ENCODE measurements at places on chromosomes 16 and 17. TPM values are rescaled to one million over a fixed set of nuclear protein-coding genes. Genes with fewer than 3 reads are reported as not detected.

The HCRT gene
- polyA plus RNA-seq: not detected

The CHST4 gene
- 0.08 TPM for polyA plus RNA-seq

The EMP2 gene
- polyA plus RNA-seq: 3.1 TPM

The FASN gene
- polyA plus RNA-seq: 28.1 TPM

The KRT34 gene
- polyA plus RNA-seq: 0.08 TPM

- no peak overlapping the region for H3K27ac ChIP-seq
- H3K4me1 ChIP-seq: no peaks in the 10 kb centered on the region
- H3K4me3 ChIP-seq: no peak overlapping the region
- no peak for DNase-seq
- H3K27me3 ChIP-seq: peaks cover 48% of the 10 kb centered on the region
Observed at GRCh38 chr17:40686192-40686591, 17.4 kb downstream of the KRT24 start.

GRCh38 chr17:4582691-4583090 lies 1.6 kb upstream of the SMTNL2 start:
- H3K27ac ChIP-seq: no peak overlapping the region
- H3K4me1 ChIP-seq: peaks cover 12% of the 10 kb centered on the region
- peaks cover 55% of the 10 kb centered on the region for H3K27me3 ChIP-seq
- DNase-seq: no peak
- no peak overlapping the region for H3K4me3 ChIP-seq
- no peaks in the 10 kb centered on the region for H3K36me3 ChIP-seq

DNA sequence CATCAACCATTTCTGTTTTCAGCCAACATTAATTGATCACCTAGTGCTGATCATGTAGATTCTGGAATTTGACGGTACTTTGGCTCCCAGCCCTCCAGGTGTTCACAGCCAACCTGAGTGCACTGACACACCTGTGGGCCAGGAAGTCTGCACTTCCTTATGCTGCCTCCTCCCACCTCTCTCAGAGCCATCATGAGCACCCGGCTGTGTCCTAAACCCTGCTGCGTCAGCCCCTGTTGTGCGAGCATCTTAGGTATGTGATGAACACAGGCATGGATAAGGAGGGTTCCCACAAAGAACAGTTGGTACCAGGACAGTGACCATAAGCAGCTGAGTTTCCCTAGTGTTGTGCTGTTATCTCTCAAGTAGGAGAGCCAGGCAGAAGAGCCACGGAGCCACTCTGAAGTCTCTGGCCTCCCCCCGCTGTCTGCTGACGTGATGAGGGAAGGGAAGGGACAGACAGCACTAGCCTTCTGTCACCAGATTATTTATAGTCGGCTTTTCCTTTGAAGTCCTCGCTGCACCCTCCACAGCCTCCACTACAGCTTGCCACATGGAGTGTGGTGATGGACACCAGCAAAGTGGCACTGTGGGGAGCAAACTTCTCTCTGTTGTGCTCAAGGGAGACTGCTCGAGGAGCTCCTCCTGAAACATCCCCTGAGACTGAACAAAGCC lies 162.8 kb upstream of the ANKFN1 start:
- no peaks in the 10 kb centered on the region for H3K27me3 ChIP-seq
- no peaks in the 10 kb centered on the region for H3K4me1 ChIP-seq
- no peaks in the 10 kb centered on the region for H3K36me3 ChIP-seq
- H3K27ac ChIP-seq: no peak overlapping the region
- DNase-seq: no peak

DNA sequence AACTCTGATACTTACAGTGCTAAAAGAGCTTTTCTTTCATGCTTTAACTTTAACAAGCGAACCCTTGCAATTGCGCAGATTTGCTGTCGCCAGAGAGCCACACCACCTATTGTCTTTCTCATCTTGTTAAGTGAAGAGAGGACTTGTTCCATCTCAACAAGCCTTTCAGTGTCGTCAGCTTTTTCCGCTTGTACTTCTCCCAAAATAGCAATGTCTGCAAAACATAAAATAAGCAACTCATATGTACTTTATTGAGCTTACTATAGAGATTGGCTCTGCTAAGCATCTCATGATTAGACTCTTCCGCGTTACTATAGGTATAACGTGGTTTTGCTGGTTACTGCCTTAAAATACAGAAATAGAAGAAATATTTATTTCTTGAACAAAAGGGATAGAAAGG lies 51.9 kb downstream of the ABCA8 start:
- H3K36me3 ChIP-seq: no peaks in the 10 kb centered on the region
- H3K27ac ChIP-seq: no peak overlapping the region
- no peaks in the 10 kb centered on the region for H3K27me3 ChIP-seq
- DNase-seq: no peak
- H3K4me1 ChIP-seq: no peaks in the 10 kb centered on the region

GRCh38 chr16:74923766-74924460 lies 61.0 kb downstream of the WDR59 start:
- H3K27me3 ChIP-seq: no peaks in the 10 kb centered on the region
- H3K4me3 ChIP-seq: no peak overlapping the region
- no peak overlapping the region for H3K27ac ChIP-seq
- DNase-seq: no peak
- peaks cover 27% of the 10 kb centered on the region for H3K36me3 ChIP-seq

DNA sequence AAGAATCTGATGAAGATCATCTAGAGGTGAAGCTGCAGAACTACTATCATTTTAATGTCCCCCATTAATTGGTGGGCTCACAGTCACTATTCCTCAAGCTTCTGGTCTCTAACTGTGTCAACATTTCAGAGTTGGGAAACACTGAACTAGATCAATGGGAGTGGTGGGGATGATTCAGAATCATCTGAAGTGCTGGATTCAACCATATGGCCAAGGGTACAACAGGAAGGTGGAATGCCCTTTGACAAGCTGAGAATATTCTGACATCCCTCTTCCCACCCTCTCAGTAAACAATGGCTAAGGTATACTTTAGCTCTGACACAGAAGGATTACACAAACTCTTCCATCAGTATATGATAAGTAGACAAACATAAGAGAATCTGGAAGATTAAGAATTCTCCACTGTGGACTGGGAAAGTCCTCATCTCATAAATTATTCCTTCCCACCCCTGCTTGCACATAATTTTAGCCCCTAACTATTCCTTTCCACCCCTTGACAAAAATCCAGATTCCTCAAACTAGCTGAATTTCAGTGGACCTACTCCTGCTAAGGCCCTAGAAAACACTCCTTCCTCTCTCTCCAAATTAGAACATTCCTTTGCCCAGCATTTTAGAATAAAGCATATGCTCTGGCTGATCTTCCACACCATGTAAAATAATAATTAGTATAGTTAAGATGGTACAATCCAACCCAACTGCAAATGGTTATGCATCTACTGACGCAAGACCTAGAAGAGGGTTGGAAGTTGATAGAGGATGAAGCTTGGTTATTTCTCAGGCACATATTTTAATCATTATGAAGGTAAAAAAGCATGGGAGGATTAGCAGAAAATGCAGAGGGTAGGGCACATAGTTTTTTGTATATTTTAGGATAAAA lies 16.3 kb upstream of the RFFL start:
- no peak for DNase-seq
- H3K4me3 ChIP-seq: no peak overlapping the region
- no peak overlapping the region for H3K27ac ChIP-seq
- H3K27me3 ChIP-seq: no peaks in the 10 kb centered on the region
- H3K4me1 ChIP-seq: peaks cover 9% of the 10 kb centered on the region
- peaks cover 4% of the 10 kb centered on the region for H3K36me3 ChIP-seq

DNA sequence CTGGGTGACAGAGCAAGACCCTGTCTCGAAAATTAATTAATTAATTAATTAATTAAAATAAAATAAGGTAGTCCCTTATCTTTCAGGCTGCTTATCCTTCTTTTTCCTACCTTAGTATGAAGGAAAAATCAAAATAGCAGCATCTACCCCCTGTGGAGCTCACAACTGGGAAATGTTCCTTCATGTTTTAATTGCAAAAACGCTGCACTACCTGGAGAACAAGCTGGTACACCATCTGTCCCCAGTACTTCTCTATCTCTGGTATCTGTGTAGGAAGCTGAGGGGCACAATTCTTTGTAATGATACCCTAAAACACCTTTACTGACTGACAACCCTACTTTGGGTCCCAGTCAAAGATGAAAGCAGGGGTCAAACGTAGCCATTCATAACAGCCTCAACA lies 55.1 kb upstream of the MNT start:
- H3K27ac ChIP-seq: no peak overlapping the region
- H3K27me3 ChIP-seq: no peaks in the 10 kb centered on the region
- DNase-seq: no peak
- H3K4me1 ChIP-seq: no peaks in the 10 kb centered on the region
- H3K4me3 ChIP-seq: no peak overlapping the region

DNA sequence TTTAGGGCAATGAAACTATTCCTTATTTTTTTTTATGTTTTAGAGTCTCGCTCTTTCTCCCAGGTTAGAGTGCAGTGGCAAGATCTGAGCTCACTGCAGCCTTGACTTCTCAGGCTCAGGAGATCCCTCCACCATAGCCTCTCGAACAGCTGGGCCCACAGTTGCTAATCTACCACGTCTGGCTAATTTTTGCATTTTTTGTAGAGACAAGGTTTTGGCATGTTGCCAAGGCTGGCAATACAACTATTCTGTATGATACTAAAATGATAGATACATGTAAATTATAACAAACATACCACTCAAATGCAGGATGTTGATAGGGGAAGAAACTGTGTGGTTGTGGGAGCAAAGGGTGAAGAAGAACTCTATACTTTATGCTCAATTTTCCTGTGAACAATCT lies 401.3 kb downstream of the ZFHX3 start:
- no peak overlapping the region for H3K27ac ChIP-seq
- no peak for DNase-seq
- no peak overlapping the region for H3K4me3 ChIP-seq
- H3K27me3 ChIP-seq: no peaks in the 10 kb centered on the region
- no peaks in the 10 kb centered on the region for H3K4me1 ChIP-seq

- no peak for DNase-seq
- peaks cover 5% of the 10 kb centered on the region for H3K36me3 ChIP-seq
- H3K27ac ChIP-seq: no peak overlapping the region
- H3K4me1 ChIP-seq: peaks cover 4% of the 10 kb centered on the region
- no peaks in the 10 kb centered on the region for H3K27me3 ChIP-seq
Observed at GRCh38 chr17:79018370-79018695, 5.6 kb upstream of the C1QTNF1 start.

GRCh38 chr16:8919089-8919933 lies 37.2 kb downstream of the LITAFD start:
- H3K4me3 ChIP-seq: no peak overlapping the region
- peaks cover 60% of the 10 kb centered on the region for H3K36me3 ChIP-seq
- H3K27me3 ChIP-seq: no peaks in the 10 kb centered on the region
- no peak for DNase-seq
- no peak overlapping the region for H3K27ac ChIP-seq

DNA sequence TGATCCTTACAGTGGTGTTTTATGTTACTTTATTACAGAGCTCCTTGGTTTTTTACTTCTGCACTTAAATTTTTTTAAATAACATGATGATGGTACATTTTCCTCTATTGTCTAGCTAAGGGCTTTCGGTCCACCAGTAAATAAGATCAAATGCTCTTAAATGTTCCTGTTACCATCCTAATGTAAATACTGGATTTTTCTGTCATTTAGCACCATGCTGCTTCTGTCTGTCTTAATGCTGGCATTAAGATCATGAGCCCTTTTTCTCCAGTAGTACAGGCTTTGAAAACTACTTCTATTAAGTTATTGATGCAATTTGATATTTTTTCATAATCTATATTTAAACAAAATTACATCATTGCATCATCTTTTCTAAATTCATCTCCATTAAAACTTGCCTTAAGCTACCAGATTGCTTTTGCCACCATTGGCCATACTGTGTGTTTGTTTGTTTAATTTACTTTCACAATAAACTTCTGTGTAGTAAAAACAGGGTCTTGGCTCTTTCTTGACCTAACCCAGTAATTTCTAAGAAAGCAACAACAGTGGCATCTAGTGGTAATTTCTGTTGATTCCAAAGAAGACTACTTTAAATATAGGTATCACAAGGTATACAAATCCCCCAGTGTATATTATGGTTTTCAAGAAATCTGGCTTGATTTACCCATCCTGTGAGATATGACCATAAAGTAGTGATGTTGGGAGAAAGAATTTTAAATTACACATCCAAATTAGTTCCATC lies 9.0 kb upstream of the PHAF1 start:
- H3K4me1 ChIP-seq: no peaks in the 10 kb centered on the region
- peak; percentile 44 for DNase-seq
- no peaks in the 10 kb centered on the region for H3K27me3 ChIP-seq
- no peak overlapping the region for H3K4me3 ChIP-seq
- peak overlapping the region; percentile 15 for H3K27ac ChIP-seq

DNA sequence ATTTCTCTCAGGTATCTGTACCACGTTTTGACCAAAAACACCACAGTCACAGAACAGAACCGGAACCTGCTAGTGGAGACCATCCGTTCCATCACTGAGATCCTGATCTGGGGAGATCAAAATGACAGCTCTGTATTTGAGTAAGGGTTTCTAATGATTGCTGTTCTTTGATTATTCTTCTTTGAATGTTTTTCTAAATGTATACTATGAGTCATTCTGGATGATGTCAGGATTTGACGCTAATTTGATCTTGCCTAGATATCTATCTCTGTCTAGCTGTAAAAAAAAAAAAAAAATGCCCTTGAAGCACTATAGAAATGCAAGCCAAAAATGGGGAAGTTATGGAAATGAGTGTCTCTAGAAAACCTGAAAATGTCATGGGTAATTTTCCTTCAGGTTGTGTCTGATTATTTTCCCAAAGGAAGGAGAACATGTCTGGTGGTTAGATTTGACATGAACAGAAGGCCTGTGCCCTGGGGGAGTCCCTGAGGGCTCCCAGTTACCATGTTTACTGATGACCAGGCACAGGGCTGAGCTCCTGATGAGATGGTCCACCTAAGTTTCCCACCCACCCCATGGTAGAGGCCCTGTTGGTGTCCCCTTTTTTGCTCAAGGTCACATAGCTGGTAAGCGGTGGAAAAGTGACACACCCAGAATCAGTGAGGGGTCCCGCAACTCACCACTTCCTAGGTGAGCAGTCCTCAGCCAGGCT lies 13.6 kb downstream of the CLEC16A start:
- H3K4me1 ChIP-seq: peaks cover 54% of the 10 kb centered on the region
- H3K27me3 ChIP-seq: no peaks in the 10 kb centered on the region
- H3K4me3 ChIP-seq: no peak overlapping the region
- H3K27ac ChIP-seq: peak overlapping the region; percentile 92

GRCh38 chr16:81837312-81837751 lies 58.2 kb downstream of the PLCG2 start:
- no peaks in the 10 kb centered on the region for H3K27me3 ChIP-seq
- DNase-seq: no peak
- no peaks in the 10 kb centered on the region for H3K36me3 ChIP-seq
